ENCODE measurements at places on chromosomes 5 and 9.

GRCh38 chr5:57476601-57477056 lies 6.0 kb downstream of the ACTBL2 start:
- no peak for DNase-seq

- no peak for DNase-seq
Measured at GRCh38 chr5:32489791-32490562, 45.4 kb upstream of the ZFR start.

DNA sequence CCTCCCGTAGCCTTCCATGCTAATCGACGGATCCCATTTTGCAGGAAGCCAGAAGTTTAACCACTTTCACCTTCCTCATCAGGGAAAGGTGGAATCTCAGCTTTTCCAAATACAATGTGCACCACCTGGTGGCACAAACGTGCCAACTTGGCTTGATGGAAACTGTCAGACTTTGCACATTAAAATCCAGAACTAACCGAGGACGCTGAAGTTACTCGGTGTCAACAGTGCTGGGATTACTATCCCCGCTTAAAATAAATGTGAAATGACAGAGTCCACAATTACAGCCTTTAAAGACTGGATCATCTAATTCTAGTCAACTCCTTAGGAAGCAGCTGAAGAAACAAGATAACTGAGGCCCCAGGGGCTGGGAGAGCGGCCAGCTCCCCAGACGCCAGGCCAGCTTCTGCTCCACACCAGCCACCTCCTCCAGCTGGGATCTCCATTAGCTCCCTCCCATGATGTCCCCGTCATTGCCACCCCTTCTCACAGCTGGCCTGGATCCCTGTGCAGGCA lies 50.1 kb upstream of the RETREG1 start:
- no peak for DNase-seq

GRCh38 chr9:90741036-90741435 lies 60.6 kb upstream of the SYK start:
- DNase-seq, result no peak

- no peak for DNase-seq
Measured at GRCh38 chr9:134150557-134151214, 13.7 kb downstream of the RNU6ATAC start.

GRCh38 chr5:59003641-59004040 lies 420.8 kb downstream of the RAB3C start:
- DNase-seq, result no peak

GRCh38 chr5:176781054-176781375 lies 29.3 kb upstream of the UNC5A start:
- no peak for DNase-seq

GRCh38 chr9:71072587-71072986 lies 48.8 kb downstream of the TRPM3 start:
- no peak for DNase-seq
